ENCODE measurements at places on chromosomes 7 and 10.

- no peak for DNase-seq
Measured at GRCh38 chr10:15374156-15374555, 3.1 kb upstream of the FAM171A1 start.

DNA sequence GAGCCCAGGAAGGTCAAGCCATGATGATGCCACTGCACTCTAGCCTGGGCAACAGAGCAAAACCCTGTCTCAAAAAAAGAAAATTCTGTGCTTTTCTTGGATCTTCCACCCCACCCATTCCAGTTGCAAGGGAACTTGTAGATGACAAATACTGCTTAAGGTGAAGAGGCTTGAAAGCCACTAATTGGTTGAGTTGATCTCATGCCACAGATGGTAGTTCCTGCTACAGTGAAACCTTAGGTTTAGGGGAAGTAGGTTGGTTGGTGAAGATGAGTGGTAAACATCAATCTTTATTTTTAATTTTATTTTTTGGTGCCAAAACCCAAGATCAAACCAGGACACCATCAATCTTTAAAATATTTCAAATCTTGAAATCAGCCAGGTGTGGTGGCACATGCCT, 2.9 kb upstream of the GDI2 start:
- no peak for DNase-seq

DNA sequence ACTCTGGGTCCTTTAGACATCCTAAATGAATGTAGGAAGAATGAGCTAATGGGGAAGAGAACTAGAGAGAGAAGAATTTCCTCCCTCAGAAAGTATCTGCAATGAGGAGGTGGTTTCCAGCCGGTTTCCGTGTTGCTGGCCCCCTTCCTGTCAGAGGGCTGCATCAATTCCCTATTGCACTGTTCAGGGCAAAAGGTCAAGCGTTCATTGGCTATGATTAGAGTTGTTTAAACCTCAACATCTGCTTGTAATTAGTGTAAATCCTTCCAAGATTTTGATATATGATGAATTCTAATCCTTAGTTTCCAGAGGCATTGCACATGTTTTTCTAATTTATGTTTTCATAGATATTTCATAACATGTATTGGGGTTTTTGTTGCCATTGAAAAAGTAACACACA, 107.3 kb upstream of the SGCE start:
- peak; percentile 25 for DNase-seq

DNA sequence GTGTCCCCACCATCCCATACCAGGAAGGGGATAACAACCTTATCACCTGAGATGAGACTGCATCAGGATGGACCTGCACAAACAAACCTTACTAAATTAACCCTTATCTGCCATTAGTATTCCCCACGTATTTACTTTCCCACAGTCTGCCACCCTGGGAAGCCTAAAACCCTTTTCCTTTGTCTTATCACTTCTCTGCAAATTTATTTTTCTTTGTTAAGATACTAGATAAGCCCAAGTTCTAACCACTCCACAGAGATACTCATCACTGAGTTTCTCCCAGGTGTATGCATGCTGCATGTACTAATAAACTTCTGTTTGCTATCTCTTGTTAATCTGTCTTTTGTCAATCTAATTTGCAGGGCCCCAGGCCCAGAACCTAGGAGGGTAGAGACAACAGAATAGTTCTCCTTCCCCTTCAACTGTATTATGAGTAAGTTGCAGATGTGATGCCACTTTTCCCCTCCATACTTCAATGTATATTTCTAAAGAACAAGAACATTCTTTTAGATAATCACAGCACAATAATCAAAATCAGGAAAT, 66.0 kb downstream of the ELMO1 start:
- no peak for DNase-seq

DNA sequence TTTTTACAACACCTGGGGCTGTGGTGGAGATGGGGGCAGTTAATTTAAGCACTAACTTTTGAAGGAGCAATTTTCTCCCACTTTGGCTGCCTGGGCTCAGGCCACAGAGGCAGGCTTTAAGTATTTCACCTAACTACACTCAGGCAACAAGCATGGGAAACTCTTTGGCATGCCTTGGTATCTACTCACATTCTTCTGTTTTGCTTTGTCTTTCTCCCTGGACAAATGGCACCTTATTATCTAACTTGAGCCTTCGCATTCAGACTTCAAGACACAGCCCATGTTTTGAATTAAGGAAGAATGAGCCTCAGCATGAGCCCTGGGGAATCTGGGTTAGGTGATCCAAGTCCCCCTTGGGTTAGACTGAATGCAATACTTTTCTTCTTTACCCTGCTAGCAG, 31.8 kb upstream of the BMPER start:
- DNase-seq = no peak

- DNase-seq = peak; percentile 20
Measured at GRCh38 chr7:44398953-44399574, 73.7 kb upstream of the CAMK2B start.

- no peak for DNase-seq
Measured at GRCh38 chr10:69846293-69846921, 44.7 kb downstream of the COL13A1 start.

- DNase-seq = no peak
Measured at GRCh38 chr10:19310066-19310465, 261.5 kb downstream of the MALRD1 start.

- DNase-seq = no peak
Measured at GRCh38 chr10:84077768-84078167, 61.5 kb upstream of the GHITM start.

All from stromal cell of bone marrow (primary cell).